Stimulated activated CD8-positive, alpha-beta memory T cell treated with anti-CD3 and anti-CD28 coated beads, Interleukin-7, amount 100 ng/mL, for 1 hour (primary cell): ENCODE measurements at places on chromosomes 1 and 21.

DNA sequence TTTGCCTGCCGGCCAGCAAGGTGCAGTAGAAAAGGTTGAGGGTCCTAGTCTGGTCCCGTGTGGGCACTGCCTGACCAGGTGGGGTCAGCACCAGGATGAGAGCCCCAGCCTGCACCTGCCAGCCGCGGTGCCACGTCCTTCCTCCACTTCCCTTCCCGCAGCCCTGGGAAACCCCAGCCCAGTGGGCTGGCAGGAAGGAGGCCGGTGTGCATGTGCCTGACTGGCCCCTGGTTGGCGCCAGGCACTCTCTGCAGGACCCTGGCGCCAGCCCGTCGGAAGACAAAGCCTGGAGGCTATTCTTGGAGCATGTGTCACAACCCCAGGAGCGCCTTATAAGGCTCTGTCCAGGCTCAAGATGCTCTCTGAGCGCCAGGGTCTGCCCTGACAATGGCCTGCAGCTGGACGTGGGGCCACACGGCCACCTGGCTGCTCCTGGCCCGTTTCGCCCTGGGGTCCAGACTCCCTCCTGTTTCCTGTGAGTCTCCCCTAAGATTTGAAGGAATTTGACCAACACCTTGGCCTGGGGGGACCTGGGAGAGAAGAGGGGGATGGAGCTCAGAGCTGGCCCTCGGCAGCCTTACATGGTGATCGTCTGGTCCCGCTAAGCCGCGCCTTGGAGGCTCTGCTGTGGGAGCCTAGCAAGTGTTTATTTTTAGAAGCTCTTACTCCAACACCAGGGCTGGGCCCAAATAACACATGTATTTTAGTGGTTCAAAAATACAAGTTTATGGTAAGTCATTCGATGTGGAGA is 31.9 kb upstream of the POFUT2 start:
- DNase-seq: no peak

DNA sequence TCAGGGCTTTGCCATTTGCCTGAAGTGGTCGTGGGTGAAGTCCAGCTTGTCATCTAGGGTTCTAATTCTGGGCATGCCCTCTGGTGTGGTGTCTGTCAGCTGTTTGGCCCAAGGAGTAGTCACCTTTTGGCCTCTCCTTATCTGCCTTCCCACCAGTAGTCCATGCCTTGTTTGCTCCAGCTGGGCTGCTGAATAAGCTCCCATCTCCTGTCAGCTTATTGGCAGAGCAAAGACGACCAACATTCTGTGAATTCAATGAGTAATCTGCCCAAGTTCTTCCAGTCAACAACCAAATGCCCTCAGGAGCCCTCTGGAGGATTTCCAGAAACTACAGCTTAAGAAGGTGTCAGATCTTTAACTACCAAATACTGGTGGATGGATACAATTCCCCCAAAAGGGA is 7.0 kb downstream of the BCAN start:
- DNase-seq: no peak

GRCh38 chr1:244394826-244395765 is 56.6 kb downstream of the ADSS2 start:
- no peak for DNase-seq

GRCh38 chr1:17673329-17674072 is 81.6 kb upstream of the ACTL8 start:
- no peak for DNase-seq

GRCh38 chr1:191876631-191877030 is 281.6 kb upstream of the RGS18 start:
- no peak for DNase-seq

DNA sequence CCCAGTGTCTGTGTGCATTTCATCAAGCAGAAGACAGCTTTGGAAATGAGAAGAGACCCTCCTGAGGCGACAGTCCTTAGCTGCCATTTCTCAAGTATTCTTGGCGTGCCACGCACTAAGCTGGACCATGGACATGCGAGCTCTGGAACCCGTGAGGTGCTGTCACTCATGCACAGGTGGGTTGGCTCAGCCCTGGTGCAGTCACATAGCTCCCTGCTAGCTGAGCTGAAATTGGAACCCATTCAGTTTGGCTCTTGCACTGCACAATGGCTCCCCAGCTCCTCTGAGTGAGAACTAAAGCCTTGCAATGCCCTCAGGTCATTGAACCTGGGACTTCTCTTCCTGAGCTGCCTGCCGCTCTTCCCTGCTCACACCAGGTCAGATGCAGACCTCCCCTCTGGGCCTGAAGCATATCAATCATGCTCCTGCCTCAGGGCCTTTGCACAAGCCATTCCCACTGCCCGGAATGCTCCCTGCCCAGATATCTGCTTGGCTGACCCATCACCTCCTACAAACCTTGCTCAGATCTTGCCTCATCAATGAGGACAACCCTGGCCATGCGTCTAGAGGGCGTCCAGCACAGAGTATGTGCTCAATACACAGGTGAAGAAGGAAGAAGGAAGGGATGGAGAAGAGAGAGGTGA is 6.3 kb upstream of the SRARP start:
- DNase-seq: no peak

GRCh38 chr1:6512908-6513280 is 21.4 kb upstream of the PLEKHG5 start:
- DNase-seq: no peak
